ENCODE measurements at places on chromosomes 12 and 14.

DNA sequence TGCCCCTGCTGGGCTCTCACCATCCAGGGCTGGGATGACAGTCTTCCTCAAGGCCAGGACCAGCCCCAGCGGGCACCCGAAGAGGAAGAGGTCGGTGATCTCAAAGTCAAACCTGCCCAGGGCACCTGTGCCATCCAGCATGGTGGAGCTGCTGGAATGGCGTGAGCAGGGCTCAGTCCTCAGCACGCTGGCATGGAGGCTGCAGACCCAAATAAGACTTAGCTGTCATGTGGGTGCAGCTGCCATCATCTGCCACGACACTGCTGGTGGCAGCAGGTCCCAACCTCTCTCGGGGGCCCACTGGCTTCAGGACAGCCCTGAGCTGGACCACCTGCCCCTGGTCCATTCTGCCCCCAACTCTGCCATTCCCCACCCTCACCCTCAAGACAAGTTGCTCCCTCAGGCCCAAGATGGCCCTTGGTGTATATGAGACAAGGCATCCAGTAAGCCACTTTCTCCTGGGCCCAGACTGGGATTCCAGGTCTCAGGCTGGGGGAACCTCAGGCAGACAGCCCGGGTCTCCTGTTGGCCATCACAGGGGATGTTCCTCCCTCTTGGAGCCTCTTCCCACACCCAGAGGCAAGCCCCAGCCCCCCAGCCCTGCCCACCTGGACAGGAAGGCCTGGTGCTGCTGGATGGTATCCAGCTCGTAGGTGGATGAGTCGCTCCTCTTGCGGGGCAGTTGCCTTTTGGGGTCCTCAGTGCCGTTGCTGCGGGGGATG lies 14.5 kb downstream of the ARL6IP4 start:
- DNase-seq, result no peak

- DNase-seq, result no peak
Observed at GRCh38 chr12:124484526-124484953, 82.9 kb downstream of the NCOR2 start.

DNA sequence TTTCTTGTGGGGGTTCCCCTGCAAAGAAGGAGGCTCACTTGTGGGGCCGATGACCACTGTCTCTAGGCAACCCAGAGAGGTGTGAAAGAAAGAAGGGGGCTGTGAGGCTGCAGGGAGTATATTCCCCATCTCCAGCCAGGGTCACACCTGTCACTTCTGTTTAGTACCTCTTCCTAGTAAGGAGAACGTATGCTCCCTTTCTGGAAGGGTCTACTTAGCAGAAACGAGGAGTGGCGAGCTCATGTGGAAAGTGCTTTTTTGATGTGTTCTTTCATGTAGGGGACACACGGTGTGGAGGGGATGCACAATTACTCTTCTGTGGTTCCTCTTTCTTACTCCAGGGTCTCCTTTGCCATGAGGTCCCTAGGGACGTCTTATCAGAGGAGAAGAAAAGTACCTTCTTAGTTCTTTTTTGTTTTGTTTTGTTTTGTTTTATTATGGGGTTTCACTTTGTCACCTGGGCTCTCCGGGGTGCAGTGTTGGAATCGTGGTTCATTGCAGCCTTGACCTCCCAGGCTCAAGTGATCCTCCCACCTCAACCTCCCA lies 58.3 kb downstream of the PRKCH start:
- DNase-seq, result no peak

GRCh38 chr14:95495538-95496025 lies 20.9 kb downstream of the SYNE3 start:
- no peak for DNase-seq

DNA sequence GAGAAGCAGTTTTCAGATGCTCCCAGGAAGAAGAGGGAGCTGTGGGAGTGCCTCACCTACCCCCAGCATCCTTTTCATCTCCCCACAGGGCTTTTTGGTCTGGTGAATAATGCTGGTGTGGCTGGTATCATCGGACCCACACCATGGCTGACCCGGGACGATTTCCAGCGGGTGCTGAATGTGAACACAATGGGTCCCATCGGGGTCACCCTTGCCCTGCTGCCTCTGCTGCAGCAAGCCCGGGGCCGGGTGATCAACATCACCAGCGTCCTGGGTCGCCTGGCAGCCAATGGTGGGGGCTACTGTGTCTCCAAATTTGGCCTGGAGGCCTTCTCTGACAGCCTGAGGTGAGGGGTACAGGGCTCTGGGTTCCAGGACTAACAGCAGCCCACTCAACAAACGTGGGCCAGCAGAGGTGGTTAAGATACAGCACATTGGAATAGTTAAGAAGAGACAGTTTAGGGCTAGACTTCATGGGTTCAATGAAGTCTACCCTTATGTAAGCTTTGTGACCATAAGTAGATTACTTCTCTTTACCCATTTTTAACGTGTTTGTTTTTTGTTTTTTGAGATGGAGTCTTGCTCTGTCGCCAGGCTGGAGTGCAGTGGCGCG lies 1.5 kb downstream of the RDH5 start:
- DNase-seq, result no peak

- peak; percentile 79 for DNase-seq
Observed at GRCh38 chr12:7970475-7971252, 34.7 kb upstream of the SLC2A3 start.

All from stimulated activated CD8-positive, alpha-beta memory T cell treated with anti-CD3 and anti-CD28 coated beads, Interleukin-4, amount 100 ng/mL, for 24 hours (primary cell).